ENCODE measurements at places on chromosomes 12 and 14. TPM values are rescaled to one million over a fixed set of nuclear protein-coding genes. Genes with fewer than 3 reads are reported as not detected.

The C12orf60 gene
- 1.4 TPM for total RNA-seq

The ZC2HC1C gene
- 2.5 TPM for total RNA-seq

The SLC2A3 gene
- total RNA-seq: 52.7 TPM

The TFCP2 gene
- total RNA-seq: 8.4 TPM

The NRXN3 gene
- 2.2 TPM for total RNA-seq

Data from pericardium fibroblast (primary cell).